ENCODE measurements at places on chromosomes 3 and 15. TPM values are rescaled to one million over a fixed set of nuclear protein-coding genes. Genes with fewer than 3 reads are reported as not detected.
A peak's percentile ranks its signal among the peaks of the same experiment; 100 is the strongest.

The PRR20G gene
- total RNA-seq = not detected

The TGM4 gene
- total RNA-seq = not detected

DNA sequence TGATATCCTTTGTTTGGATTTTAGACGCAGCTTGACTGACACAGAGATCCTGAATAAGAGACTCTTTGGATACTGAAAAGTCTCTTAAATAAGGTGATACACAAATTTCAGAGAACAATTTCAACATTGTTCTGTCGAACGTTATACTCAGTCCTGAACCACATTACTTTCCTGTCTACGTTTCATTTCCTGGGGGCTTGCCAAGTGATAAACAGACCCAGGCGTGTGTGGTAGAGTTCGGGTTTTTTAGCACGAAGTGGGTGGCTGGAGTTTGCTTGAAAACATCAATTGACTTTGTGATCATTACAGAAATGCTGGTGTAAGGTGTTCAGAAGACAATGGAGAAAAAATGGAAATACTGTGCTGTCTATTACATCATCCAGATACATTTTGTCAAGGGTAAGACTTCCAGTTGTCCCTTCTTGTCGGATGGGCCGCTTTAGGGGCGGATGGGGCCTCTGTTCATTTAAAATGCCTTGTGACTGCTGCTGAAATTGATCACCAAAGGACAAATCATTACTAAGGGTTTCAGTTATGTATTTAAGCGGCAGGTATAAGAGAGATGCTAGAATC, at the start of gene CD96:
CD96 (plus strand) TSS at position 287 of the 573 bp plus-strand sequence; CDS start at position 339, 52 bp downstream.
- no peak within 1 kb of the TSS for H3K27ac ChIP-seq
- H3K36me3 ChIP-seq = no peaks in the 10 kb centered on the region
- H3K27me3 ChIP-seq = no peaks in the 10 kb centered on the region
- no peak within 1 kb of the TSS for H3K4me3 ChIP-seq
- peaks cover 15% of the 10 kb centered on the region for H3K4me1 ChIP-seq
- DNase-seq = no peak

- DNase-seq = no peak
- H3K27ac ChIP-seq = no peak overlapping the region
- H3K36me3 ChIP-seq = peaks cover 13% of the 10 kb centered on the region
- no peak overlapping the region for H3K4me3 ChIP-seq
Measured at GRCh38 chr3:172107403-172107802, 68.0 kb downstream of the FNDC3B start.

DNA sequence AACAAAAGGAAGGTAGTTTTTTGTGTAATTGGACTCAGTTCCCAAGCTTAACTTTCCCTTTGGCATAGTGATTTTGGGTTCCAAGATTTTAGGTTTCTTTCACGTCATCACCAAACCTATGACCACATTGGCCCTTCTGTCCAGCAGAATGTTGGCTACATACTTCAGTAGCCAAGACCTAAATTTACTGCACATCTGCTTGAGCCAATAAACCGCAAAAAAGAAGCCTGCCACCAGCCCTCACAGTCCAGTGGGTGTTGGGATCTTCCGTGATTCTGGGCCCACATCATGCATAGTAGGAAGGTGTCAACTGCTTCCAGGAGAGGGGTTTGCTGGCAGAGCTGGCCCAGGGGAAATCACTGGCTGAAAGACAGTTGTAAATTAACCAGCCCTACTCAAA, 57.6 kb upstream of the LIPC start:
- no peak for DNase-seq
- H3K4me3 ChIP-seq = no peak overlapping the region
- H3K4me1 ChIP-seq = no peaks in the 10 kb centered on the region
- no peak overlapping the region for H3K27ac ChIP-seq

DNA sequence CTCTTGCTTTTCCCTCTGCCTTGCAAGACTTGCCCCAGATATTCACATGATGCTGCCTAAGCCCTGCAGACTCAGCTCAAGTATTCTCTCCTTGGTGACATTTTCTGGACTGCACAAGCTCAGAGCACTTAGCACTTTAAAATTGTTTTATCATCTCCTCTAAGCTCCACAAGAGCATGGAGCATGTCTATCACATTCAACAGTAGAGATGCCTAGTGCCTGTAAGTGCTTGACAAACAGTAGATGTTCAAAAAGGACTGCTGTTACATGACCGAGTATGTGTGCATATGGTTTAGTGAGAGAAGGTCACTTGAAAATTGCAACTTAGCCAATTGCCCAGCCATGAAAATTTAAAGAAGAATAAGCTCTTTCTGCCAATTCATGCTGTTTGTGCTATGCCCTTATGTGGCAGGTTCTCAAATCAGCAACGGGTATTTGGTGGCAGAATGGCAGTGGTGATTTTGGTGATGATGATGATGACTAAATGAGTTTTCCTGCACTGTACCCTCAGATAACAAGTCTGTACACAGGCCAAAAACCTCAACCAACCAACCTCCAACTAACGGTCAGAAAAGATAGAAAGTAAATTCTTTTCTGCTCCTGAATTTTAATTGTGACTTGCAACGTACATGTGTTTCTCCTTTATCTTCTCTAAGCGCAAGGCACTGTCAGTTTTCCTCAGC, 647.2 kb upstream of the UBE2E2 start:
- no peak for DNase-seq
- H3K27ac ChIP-seq = no peak overlapping the region
- H3K36me3 ChIP-seq = no peaks in the 10 kb centered on the region
- no peaks in the 10 kb centered on the region for H3K27me3 ChIP-seq
- H3K4me3 ChIP-seq = no peak overlapping the region

GRCh38 chr15:65263313-65263712, 23.4 kb downstream of the PARP16 start:
- H3K27ac ChIP-seq = no peak overlapping the region
- H3K36me3 ChIP-seq = peaks cover 10% of the 10 kb centered on the region
- H3K4me1 ChIP-seq = no peaks in the 10 kb centered on the region
- no peaks in the 10 kb centered on the region for H3K27me3 ChIP-seq
- no peak for DNase-seq
- H3K4me3 ChIP-seq = no peak overlapping the region

GRCh38 chr15:96893159-96893906, 562.8 kb downstream of the NR2F2 start:
- DNase-seq = peak; percentile 28
- H3K27ac ChIP-seq = no peak overlapping the region
- H3K27me3 ChIP-seq = peaks cover 6% of the 10 kb centered on the region
- no peaks in the 10 kb centered on the region for H3K36me3 ChIP-seq
- H3K4me3 ChIP-seq = peak overlapping the region; percentile 21

Measured in neural crest cell (in vitro differentiated cells).